ENCODE measurements at places on chromosomes 2 and 18.
A peak's percentile ranks its signal among the peaks of the same experiment; 100 is the strongest.

DNA sequence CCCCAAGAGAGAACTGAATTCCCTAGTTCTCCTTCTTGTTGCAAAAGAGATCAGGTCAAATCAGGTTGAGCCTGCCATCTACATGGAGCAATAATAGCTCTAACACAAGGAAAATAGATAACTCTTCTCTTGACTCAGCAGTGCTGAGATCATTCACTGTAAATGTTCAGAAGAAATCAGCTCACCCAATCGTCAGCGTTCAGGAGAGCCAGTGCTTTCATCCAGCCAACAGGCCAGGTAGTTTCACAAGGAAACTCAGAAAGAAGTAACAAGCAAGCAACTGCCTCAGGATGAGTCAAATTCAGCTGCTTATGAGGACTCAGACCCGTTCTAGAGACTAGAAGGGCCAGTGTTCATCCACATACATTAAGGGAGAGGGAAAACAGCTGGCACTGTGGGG is 5.9 kb downstream of the LMAN2L start:
- DNase-seq: no peak

DNA sequence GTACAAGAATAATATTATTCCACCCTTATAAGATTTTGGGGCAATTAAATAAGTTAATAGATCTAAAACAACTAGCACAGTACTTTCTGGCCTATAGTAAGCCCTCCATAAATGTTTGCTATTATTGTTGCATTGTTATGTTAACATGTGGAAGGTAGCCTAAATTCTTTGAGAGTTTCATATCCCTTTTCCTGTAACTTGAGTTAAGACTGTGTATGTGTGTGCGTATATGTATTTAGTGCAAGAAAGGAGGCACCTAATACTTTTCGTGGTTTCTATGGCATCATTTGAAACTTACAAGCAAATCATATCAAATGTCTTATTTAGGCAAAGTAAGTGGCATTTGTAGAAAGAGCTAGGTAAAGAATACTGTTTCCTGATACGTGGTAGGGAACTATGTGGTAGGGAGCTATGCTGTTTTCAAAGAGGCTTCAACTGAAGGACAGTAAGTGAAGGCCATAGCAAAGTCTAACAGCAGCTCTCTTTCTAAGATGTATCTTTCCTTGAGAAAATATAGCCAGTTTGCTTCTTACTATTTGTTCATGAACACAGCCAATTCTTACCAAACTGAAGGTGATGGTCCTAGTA is 36.8 kb upstream of the C2orf74 start:
- DNase-seq: no peak

DNA sequence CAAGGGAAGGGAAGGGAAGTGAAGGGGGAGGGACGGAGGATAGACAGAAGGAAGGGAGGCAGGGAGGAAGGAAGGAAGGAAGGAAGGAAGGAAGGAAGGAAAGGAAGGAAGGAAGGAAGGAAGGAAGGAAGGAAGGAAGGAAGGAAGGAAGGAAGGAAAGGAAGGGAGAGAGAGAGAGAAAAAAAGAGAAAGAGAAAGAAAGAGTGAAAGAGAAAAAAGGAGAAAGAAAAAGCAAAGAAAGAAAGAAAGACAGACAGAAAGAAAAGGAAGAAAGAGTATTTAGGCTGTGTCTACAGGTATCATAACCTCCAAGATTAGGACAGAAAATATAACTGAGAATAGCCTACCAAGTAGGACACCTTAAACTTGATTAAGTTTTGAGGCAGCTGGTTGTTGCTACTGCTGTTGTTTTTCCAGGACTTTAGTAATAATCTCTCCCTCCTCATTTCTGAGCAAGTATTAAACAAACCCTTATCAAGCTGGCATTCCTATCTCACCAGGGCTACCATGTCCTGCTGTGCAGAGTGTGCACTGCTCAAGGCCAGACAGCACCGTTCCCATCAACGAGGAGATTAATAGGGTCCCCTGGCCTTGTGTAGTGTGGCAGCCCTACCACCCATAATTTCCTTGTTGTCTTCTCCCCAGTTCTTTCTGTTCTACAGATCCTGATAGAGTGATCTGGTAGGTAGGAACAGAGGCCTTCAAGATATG is 90.5 kb upstream of the FHL2 start:
- no peak for DNase-seq

GRCh38 chr18:9017167-9017904 is 85.2 kb upstream of the NDUFV2 start:
- peak; percentile 85 for DNase-seq

DNA sequence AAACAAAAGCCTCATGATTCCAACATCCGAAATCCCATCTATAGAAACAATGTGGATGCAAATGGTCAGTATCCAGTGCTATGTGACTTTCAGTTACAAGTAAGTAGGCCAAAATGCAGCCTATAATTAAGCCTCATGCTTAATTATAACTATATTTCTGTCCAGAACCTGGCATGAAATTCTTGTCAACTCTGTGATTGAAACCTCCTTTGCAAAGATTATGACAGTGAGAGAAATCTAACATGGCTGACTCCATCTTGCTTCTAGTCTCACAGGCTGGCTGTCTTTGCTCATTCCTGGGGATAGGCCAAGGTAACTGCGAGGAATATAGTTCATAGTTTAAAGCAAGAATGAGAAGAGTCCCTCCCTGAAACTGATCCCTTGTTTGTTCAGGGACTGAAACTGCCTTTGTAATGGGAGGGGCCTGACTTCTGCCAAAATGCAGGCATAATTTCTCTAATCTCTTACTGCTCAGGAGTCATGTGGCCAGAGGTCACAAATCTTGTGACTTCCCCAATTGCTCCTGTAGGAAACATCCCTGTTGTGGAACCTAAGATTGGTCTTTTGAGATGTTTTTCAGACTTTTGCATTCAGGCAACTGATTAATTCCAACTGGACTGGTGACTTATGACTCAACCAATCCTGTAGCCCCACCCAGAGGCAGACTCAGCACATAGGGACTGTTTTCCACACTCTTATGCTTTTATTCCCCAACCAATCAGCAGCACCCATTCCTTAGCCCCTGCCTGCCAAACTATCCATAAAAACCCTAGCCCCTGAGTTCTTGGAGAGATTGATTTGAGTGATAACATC is 84.5 kb upstream of the TLK1 start:
- DNase-seq: no peak

DNA sequence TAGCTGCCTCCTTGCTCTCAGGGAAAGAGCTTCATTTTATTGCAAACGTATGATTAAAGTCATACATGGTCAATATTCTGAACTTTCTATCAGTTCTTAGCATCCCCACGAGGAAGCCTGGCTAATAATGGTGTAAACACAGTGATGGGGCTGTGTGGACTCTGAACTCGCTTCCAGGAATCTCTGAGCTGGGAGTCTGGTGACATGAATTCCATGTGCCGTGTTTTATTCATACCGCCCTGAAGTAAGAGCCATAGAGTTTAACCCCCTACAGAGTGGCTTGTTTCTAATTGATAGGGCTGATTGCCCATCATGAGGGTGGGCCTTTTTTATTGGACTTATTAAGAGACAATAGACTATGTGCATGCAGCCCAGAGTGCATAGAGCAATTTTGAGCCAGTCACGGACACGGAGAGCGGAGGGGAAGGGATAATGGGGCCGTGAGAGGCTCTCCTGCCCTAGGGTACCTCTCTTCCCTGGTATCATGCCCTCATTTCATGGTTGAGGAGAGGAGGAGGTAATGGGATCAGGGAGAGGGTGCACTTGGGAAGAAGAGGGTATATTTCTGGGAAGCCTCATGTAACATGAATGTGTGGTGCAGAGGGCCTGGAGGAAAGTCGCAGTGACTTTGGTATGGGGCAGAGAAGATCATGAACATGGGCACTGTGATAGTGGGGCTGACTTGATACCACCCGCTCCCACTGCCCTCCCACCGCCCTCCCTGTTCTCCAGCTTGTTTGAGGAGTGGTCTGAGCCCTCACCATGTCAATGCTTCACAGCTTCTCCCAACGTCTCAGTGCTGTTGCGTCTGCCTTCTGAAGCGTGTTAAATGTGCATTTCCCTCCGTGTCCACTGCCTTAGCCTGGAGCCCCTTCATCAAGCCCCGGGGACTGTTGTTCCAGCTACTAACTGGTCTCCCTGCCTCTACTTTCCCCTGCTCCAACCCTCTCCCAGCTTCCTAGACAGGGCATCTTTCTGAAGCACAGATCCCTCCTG is 73.2 kb downstream of the IL1R2 start:
- no peak for DNase-seq

- DNase-seq: no peak
These were observed 401.6 kb upstream of the NRP2 start for GRCh38 chr2:205280596-205281236.

GRCh38 chr2:79985145-79985544 is 319.4 kb downstream of the LRRTM1 start:
- DNase-seq: no peak

GRCh38 chr2:47344890-47345589 is 57.9 kb upstream of the MSH2 start:
- DNase-seq: no peak

DNA sequence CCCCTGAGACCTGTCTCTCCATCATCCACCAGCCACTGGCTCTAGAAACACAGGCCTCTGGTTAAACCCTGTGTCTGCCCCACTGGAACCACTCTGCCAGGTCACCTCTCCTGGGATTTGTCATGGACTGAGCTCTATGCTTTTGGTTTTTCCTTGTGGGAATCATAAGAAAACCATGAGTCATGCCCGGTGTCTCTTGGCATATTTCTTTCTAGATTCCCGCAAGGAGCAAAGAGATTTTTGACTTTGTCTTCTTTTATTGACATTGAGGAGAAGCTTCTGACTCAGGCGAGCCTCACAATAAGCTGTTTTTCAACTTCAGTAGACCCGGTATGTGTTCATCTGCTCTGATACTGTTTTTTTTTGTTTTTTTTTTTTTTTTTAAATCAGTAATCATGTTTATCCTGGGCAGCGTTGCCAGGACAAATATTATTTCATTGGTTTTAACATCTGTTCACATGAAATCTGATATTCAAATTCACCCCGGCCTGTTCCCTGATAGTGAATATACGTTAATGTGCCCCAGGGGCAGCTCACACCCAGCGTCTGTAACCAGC is 207.1 kb downstream of the ACKR3 start:
- peak; percentile 86 for DNase-seq

GRCh38 chr18:52402814-52403213 is 62.8 kb downstream of the DCC start:
- DNase-seq: no peak

DNA sequence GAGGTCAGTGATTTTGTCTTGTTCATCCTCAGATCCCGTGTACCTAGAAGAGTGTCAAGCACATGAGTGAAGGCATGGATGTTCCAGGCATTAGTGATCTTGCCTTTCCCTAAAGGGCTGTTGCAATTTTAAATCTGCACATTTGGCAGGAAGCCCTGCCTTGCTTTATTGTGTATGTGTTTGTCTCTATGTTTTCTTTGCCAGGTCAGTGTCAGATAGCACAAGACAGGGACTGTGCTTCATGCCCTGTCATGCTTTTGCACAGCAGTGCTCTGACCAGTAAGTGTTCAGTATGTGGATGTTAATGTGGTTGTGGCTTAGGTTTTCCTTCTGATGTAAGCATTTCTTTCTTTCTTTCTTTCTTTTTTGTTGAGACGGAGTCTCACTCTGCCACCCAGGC is 131.5 kb downstream of the RGPD3 start:
- no peak for DNase-seq

DNA sequence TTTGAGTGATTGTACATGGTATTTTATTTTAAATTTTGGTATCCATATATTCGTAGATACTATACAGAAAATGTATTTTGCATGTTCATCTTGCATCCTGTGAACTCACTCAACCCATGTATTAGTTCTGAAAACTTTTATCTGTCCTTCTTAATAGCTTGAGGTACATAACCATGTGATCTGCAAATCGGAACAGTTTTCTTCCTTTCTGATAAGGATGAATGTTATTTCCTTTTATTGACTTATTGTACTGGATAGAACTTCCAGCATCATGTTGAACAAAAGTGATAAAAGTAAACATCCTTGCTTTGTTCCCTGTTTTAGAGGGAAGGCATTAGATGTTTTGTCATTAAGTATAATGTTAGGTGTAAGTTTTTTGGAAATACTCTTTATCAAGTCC is 554.7 kb downstream of the GALR1 start:
- no peak for DNase-seq

DNA sequence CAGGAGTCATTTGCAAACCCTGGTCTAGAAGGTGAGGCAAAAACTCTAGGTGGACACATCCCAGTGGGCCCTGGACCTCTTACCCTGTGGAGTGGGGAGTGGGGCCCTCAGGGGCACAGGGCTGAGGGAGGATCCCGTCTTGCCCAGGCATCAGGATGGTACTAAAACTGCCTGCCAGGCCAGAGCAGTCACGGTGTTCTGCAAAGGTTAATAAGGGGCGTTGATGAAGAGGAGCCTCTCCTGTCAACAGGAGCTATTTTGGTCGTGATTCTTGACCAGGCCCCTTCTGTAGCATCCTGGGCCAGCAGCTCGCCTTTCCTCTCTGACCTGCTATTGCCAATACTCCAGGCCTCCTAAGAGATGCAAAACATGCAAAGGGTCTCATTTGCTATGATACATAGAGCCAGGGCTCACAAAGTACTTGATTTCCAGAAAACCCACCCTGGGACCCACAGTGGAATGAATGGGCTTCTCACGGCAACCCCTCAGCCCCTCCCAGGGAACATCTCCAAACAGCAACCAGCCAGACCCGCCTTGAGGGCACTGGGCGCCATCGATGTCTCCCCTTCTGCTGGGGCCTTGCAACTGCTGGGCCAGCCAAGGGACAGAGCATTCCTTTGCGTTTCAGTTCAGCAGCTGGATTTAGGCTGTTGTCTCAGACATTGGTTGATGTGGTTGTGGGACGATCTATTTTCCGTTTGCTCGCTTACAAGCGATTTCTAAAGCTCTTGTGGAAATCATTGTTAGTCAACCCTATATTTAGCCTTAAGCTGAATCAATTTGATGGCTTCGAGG is 111.1 kb downstream of the PDCL3 start:
- no peak for DNase-seq

DNA sequence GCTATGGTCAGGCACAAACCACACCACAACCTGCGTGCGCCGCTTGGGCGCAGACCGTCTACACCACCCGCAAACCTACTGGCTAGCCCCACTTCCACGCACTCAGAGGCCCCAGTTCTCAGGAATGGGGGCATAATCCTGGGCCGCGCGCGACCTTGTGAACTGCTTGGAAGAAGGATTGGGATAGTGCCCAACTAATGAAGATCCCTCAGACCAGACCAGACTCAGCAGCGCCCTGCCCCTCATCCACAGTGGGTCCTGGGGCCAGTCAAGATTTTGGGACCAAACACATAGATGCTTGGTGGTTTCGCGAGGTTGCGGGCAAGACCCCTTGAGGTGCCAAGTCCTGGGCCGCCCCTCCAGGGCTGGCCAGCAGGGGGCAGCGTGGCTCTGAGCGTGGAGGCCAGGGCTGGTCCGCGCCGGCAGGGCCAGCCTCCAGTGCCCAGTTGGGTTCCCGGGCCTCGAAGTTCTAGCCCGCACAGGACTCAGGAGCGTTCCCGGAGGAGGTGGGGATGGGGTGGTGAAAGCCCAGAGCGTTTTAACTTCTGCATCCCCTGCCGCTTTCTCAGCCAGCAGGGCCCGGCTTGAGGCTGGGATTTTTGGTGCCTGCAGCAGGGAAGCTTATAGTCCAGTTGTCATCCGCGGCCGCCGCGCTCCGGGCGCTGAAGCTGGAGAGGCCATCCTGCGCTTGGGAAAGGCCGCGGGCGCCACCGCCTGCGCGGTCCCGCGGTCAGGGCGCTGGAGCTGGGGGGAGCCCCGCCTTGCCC is 8.3 kb downstream of the OSR1 start:
- DNase-seq: no peak

All from skeletal muscle cell (primary cell).